Natural killer cell (primary cell): ENCODE measurements at places on chromosomes 4 and X. TPM values are rescaled to one million over a fixed set of nuclear protein-coding genes. Genes with fewer than 3 reads are reported as not detected.

The USP17L10 gene
- total RNA-seq = not detected

The GPR82 gene
- total RNA-seq = 0.80 TPM

The GAGE13 gene
- not detected for total RNA-seq

The ZDHHC15 gene
- not detected for total RNA-seq

The SCD5 gene
- 8.9 TPM for total RNA-seq

The CT45A2 gene
- total RNA-seq = not detected

The HPSE gene
- total RNA-seq = 0.89 TPM

The SGMS2 gene
- total RNA-seq = 0.54 TPM

The ZNF157 gene
- total RNA-seq = 0.61 TPM

- no peak overlapping the region for H3K27ac ChIP-seq
- no peak for DNase-seq
- no peaks in the 10 kb centered on the region for H3K4me1 ChIP-seq
- H3K4me3 ChIP-seq = no peak overlapping the region
Observed at GRCh38 chrX:71082124-71082647, 13.5 kb upstream of the FOXO4 start.

GRCh38 chr4:68180849-68181526, 51.3 kb upstream of the TMPRSS11F start:
- no peaks in the 10 kb centered on the region for H3K4me1 ChIP-seq
- H3K36me3 ChIP-seq = no peaks in the 10 kb centered on the region
- no peak for DNase-seq
- H3K4me3 ChIP-seq = no peak overlapping the region
- H3K27me3 ChIP-seq = no peaks in the 10 kb centered on the region

- no peaks in the 10 kb centered on the region for H3K36me3 ChIP-seq
- H3K4me1 ChIP-seq = peaks cover 42% of the 10 kb centered on the region
- DNase-seq = peak; percentile 18
- H3K4me3 ChIP-seq = no peak overlapping the region
- H3K27ac ChIP-seq = peak overlapping the region; percentile 48
Observed at GRCh38 chrX:41733939-41734338, 10.0 kb downstream of the GPR82 start.

- no peaks in the 10 kb centered on the region for H3K36me3 ChIP-seq
- no peak overlapping the region for H3K27ac ChIP-seq
- no peaks in the 10 kb centered on the region for H3K4me1 ChIP-seq
- no peak for DNase-seq
Observed at GRCh38 chr4:57249083-57249482, 138.9 kb upstream of the IGFBP7 start.

GRCh38 chr4:100420571-100420970, 97.3 kb downstream of the EMCN start:
- H3K27ac ChIP-seq = no peak overlapping the region
- H3K36me3 ChIP-seq = no peaks in the 10 kb centered on the region
- H3K4me1 ChIP-seq = no peaks in the 10 kb centered on the region
- no peak for DNase-seq
- H3K4me3 ChIP-seq = no peak overlapping the region
- H3K27me3 ChIP-seq = no peaks in the 10 kb centered on the region

- H3K27me3 ChIP-seq = no peaks in the 10 kb centered on the region
- H3K4me3 ChIP-seq = no peak overlapping the region
- H3K36me3 ChIP-seq = no peaks in the 10 kb centered on the region
- DNase-seq = no peak
Observed at GRCh38 chrX:19256986-19257385, 86.7 kb upstream of the PDHA1 start.

DNA sequence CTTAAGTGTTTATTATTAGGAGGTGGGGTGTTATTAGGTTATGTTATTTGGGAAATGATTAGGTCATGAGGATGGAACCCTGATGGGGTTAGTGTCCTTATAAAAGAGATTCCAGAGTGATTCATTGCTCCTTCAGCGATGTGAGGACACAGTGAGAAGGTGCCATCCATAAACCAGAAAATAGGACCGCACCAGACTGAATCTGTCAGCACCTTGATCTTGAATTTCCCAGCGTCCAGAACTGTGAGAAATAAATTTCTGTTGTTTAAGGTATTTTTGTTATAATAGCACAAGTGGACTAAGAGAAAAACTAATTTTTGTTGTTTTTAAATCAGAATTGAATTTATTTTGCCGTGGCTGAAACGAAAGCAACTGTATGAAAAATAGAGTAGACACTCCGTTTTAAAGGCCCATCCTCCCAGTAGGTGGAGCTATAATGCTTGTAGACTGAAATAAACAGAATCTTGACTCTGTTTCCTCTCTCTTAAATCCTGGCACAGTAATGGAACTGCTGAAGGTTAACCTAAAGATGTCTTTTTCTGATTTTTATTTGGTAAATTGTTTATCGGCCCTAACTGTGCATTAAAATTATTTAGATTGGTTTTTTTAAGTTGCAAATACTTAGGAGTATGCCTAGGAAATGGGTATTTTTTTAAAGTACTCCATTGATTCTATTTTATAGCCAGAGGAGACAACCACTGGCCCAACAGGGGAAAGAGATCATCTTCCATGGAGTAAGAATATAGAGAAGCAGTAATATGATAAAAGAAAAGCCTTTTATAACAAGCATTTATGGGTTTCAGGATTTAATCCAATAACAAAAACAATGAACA, 133.2 kb upstream of the ADAMTS3 start:
- no peak for DNase-seq
- H3K4me1 ChIP-seq = no peaks in the 10 kb centered on the region
- peak overlapping the region; percentile 15 for H3K4me3 ChIP-seq
- H3K36me3 ChIP-seq = no peaks in the 10 kb centered on the region
- H3K27me3 ChIP-seq = no peaks in the 10 kb centered on the region
- no peak overlapping the region for H3K27ac ChIP-seq

DNA sequence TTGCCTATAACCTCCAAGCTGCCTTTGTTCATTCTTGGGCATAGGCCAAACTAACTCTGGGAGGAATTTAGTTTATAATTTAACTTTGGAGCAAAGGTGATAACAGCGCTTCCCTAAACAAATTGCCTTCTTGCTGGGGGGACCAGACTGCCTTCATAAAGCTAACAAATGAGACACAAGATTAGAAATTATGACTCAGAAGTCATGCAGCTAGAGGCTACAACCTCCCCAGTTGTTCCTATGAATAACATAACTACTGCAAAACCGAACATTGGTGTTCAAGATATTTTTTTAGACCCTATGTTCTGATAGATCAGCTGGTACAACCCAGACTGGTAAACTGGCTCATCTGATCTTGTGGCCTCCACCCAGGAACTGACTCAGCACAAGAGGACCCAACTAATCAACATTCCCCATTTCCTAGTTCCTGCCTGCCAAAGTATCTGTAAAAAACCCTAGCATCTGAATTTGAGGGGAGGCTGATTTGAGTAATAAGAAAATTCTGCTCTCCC, 22.0 kb upstream of the TMPRSS11B start:
- H3K27me3 ChIP-seq = no peaks in the 10 kb centered on the region
- no peak for DNase-seq
- H3K4me3 ChIP-seq = no peak overlapping the region
- peaks cover 20% of the 10 kb centered on the region for H3K4me1 ChIP-seq
- H3K27ac ChIP-seq = no peak overlapping the region
- no peaks in the 10 kb centered on the region for H3K36me3 ChIP-seq

GRCh38 chr4:67549123-67549522, 3.8 kb upstream of the CENPC start:
- H3K36me3 ChIP-seq = no peaks in the 10 kb centered on the region
- H3K27ac ChIP-seq = no peak overlapping the region
- H3K4me3 ChIP-seq = no peak overlapping the region

- DNase-seq = no peak
- no peak overlapping the region for H3K4me3 ChIP-seq
- H3K36me3 ChIP-seq = no peaks in the 10 kb centered on the region
- H3K27me3 ChIP-seq = no peaks in the 10 kb centered on the region
- no peak overlapping the region for H3K27ac ChIP-seq
Observed at GRCh38 chr4:16377887-16378286, 151.6 kb upstream of the TAPT1 start.

DNA sequence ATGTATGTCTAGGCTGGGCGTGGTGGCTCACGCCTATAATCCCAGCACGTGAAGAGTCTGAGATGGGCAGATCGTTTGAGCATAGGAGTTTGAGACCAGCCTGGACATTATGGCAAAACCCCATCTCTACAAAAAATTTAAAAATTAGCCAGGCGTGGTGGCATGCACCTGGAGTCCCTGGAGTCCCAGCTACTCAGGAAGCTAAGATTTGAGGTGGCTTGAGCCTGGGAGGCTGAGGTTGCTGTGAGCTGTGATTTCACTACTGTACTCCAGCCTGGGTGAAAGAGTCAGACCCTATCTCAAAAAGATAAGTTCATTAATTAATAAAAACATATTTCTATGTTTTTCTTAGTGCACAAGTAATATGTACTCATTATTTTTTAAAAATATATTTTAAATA, 238.1 kb downstream of the ARHGAP24 start:
- H3K27me3 ChIP-seq = no peaks in the 10 kb centered on the region
- H3K36me3 ChIP-seq = no peaks in the 10 kb centered on the region
- no peak overlapping the region for H3K4me3 ChIP-seq
- no peaks in the 10 kb centered on the region for H3K4me1 ChIP-seq

DNA sequence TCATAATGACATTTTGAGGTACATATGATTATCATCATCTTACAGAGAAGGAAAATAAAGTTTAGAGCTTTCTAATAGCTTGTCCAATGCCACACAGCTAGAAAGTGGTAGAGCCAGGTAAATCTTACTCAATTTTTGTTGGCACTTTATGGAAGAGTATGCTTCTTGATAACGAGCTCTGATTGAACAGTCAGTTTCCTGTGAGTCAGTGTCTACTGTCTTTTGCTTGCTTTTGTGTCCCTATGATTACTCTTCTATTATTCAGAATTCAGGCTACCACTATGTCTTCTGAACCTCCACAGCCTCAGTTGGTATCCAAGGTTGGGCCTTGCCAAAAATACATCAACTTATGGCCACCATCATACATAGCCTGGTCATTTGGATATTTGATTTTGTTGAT, 2.6 kb downstream of the FAAH2 start:
- no peaks in the 10 kb centered on the region for H3K4me1 ChIP-seq
- H3K4me3 ChIP-seq = no peak overlapping the region
- no peaks in the 10 kb centered on the region for H3K36me3 ChIP-seq
- no peak overlapping the region for H3K27ac ChIP-seq
- no peaks in the 10 kb centered on the region for H3K27me3 ChIP-seq
